ENCODE measurements at places on chromosomes 2 and 18.
A peak's percentile ranks its signal among the peaks of the same experiment; 100 is the strongest.

DNA sequence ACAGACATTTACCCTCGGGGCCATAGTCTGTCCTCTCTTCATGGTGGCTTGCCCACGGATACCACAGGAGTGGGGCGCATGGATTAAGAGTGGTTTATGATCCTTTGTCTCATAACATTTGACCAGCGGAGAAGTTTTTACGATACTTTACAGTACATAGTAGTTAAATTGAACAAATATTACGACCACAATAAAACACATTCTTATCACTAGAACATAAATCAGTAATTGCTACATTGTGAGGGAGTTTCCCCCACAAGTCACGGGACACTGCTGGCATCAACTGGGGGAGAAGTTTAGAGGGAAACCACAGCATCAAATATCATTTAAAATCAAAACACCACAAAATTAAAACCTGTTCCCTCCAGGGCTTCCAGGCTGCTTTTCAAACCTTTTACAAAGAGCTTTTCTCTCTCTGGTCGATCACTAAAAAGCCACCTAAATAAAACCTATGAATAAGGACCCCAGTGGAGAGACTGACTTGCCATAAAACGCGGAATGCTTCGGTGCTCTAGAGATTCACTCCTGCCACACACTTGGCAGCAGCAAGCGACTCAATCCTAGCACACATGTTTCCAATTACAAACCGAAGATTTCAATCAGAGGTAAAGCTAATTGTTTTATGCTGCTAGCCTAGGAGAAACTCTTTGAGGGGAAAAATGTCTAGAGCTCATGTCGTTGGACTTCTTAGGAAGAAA lies 173.7 kb upstream of the HNRNPA3 start:
- no peak for DNase-seq

DNA sequence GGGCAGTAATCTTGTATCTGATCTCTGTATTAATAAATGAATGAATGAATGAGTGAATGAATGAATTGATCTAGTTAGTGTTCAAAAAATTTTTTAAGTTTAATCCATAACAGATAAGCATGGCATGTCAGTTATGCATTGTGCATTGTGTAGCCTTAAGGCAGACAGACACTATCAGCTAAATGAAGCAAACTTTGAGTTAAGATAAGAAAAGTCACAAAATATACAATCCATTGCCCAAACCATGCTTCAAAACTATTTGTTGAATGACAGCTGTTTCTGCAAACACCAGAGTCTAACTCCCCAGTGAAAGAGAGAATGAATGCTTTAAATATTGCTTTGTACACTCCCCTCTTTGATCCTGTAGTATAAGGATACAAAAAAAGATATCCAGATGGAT lies 314.3 kb upstream of the ETAA1 start:
- no peak for DNase-seq

GRCh38 chr18:13110559-13110958 lies 108.0 kb upstream of the LDLRAD4 start:
- no peak for DNase-seq

DNA sequence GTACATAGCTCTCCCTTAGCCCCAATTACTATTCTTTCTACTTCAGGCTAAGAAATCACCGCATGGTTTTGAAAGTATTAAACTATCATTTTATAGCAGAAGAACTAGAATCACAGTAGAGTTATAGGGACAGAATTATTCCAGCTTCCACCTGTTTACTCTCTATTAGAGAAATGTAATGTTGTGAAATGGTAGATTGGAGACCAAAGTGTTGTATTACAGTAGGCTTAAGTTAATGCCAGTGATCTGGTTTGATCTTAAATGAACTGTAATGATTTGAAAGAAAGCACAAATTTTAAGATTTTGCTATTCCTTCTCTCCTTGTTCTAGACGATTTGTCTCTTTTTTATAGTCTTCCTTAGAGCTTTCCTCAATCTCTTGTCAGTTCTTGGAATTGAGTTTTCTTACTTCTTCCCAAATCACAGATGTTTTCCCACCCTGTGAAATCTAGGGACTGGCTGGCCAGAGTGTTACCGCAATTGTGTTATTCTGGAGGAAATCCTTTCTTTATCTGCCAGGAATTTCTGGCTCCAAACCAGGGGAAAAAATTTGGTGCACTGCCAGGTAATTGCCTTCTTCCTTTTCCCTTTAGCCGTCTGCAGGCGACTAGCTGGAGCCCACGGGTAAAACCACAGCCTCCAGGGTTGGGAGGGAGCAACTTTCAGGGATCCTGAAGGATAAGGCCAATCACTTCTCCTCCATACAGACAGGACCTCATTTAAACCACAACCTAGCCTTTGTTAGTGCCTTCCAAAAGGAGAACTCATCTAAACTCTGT lies 51.7 kb downstream of the NOP58 start:
- DNase-seq, result peak; percentile 91

- no peak for DNase-seq
Observed at GRCh38 chr2:103265521-103265920, 503.7 kb downstream of the TMEM182 start.

- no peak for DNase-seq
Observed at GRCh38 chr2:158317642-158318041, 138.9 kb downstream of the CCDC148 start.
